ENCODE measurements at places on chromosomes 7 and 10.

DNA sequence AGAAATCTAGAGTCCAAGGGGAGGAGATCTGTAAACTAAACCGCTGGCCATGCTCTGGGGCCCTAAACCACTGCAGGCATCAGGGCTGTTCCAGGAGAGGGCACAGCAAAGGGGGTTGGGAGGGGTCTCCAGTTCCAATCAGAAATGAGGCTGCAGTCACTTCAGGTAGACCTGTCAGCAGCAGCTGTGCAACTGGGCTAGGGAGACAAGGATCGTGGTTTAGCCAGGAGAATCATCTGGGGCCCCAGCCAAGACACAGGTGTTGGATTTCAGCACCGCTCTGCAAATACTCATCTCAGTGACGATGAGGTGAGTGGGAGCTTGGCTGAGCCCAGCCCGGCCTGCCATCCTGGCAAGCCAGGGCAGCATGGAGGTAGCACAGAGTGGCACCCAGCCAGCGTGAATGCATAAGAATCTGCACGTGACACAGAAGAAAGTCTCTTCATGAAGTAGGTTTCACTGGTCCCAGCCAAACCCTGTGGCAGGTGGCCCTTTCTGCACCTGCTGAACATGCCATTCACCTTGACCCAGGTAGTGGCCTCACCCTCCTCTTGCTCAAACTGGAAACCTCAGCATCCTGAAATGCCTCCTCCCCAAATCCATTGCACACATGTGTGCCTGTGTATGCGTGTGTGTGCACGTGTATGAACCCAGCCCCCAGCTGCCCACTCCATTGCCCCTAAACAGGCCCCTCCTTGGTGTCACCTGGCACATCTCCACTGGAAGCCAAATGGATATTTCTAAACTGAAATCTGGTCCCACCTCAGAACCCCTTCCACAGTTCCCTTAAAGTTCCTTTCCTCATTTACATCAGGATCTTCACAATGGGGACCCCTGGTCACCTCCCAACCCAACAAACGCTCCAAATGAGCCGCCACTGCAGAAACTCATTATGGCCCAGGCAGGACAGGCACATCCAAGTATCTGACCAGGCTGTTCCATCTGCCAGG lies 9.6 kb downstream of the GPRIN2 start:
- peak; percentile 8 for DNase-seq

- no peak for DNase-seq
Observed at GRCh38 chr10:77228559-77228958, 409.0 kb downstream of the KCNMA1 start.

DNA sequence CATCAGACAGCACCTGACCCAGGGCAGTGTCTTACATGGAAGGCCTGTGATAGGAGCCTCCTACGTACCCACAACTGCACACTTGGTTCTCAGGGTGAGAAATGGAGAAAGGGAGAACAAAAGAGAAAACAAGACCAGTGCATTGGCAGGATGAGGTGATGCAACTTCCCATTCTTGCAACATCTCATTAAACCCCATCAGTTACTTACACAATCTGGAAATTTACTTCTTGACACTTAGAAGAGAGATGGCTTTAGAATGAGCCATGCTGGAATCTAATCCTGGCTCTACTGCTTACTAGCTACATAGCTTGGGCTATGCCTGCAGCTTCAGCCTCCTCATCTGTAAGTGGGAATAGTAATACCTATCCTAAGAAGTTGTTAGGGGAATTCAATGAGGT lies 391.7 kb downstream of the KCNMA1 start:
- no peak for DNase-seq

- DNase-seq, result no peak
Observed at GRCh38 chr7:1113548-1113885, 25.6 kb downstream of the GPER1 start.

GRCh38 chr7:99373091-99374066 lies 1.2 kb upstream of the ARPC1B start:
- DNase-seq, result no peak

GRCh38 chr10:24262929-24263590 lies 54.1 kb downstream of the KIAA1217 start:
- peak; percentile 33 for DNase-seq

DNA sequence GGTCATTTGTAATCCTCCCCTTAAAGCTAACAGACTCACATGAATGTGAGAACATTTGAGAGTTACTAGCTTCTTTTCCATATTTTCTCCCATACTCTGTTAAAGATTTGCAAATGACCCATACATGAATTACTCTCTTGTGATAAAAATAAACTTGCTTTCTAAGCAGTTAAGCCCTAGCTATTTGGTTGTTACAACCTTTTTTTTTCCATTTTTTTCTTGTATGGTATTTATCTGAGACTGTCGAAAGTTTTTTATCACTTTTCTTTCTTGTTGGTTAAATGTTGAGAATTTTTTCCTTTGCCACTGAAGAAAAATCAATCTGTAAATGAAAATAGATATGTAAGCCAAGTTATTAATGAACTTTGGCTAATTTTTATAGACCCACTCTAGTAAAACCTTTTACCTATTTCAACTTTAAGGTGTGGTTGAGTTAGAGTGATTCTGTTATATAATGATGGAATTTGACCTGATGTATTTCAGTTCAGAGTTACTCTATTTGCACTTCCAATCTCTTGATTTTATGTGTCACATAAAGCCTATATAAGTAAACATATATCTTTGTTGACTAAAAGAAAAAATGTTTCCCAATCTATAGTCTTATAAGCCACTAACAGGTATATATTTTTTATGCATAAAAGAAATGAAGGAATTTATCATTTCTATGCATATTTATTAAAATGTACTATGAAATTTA lies 19.0 kb upstream of the TMEM229A start:
- DNase-seq, result no peak

GRCh38 chr7:121166916-121167315 lies 161.9 kb upstream of the WNT16 start:
- DNase-seq, result no peak

- no peak for DNase-seq
Observed at GRCh38 chr7:47937065-47937687, 11.1 kb downstream of the PKD1L1 start.

- DNase-seq, result no peak
Observed at GRCh38 chr10:71289421-71290130, 29.5 kb upstream of the SLC29A3 start.

- no peak for DNase-seq
Observed at GRCh38 chr7:966291-967069, 8.9 kb downstream of the COX19 start.

DNA sequence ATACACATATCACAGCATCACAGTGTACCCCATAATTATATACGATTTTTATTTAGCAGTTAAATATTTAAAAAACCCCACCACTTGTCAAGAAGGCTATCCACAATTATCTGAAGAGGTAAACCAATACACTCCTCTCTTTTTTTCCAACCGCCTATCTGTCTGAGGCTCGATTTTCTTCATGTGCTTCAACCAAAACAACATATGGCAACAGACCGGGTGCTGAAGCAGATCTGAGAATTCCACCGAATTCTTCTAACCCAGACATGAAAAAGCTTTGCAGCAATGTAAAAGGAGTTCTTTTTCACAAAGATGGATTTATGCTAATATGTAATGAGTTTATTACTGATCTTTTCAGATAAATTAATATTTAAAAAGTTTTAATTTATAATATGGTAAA lies 132.4 kb upstream of the RHEB start:
- no peak for DNase-seq

DNA sequence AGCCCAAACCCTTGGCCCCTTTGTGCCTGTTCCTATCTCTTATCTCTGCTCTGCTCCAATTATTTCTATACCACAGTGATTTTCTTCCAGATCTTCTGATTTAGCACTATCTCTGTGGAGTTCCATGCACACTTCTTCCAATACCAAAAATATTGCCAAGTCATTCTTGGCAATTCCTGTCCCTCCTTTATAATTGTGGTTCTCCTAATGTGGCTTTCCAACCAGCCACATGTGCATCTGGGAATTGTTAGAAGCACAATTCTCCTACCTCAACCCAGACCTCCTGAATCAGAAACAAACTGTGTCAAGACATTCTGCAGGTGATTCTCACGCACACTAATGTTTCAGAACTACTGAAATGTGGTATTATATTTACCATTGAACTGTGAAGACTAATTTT lies 447.8 kb upstream of the IGFBP3 start:
- DNase-seq, result no peak
